ENCODE measurements at places on chromosomes 2 and 18.

GRCh38 chr2:32756074-32756727 is 128.4 kb downstream of the TTC27 start:
- no peak for DNase-seq

DNA sequence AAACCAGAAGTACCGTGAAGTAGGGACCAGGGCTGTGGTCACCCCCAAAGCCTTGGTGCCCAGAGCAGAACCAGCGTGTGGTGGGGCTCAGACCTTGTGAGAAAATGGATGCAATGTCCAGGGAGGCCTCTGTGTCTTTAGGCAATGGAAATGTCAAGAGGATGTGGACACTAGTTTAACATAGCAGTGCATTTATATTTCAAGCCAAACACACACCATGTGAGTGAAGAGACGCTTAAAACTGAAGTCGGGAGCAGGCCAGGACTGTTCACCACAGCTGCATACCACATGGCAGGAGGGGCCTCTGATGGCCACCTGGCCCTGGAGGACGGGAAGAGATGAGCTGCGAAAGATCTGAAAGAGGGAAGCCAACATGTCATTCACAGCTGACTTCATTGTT is 87.3 kb upstream of the LDLRAD4 start:
- no peak for DNase-seq

DNA sequence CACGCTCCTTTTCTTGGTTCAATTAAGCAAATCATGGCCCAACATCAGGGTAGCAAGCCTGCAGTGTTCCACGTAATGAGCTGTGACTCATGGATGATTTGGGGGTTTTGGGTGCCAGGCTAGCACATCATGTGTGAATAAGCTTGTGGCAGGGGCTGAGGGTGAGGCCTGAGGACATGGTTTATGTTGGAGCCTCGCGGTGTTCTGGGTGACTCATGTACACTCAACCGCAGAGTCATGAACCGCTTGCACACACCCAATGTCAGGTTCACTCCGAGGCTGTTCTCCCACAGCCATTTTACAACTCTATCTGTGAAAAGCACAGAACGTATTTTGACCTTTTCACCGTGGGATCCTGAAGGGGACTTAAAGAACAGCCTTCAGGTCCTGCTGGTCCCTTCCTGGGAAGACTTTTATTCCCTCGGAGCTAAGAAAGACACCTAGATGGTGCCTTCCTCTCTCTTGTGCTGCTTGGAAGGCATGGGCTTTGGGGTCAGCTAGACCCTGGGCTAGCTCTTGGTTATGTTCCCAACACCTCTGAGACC is 139.9 kb upstream of the ZEB2 start:
- DNase-seq: no peak

DNA sequence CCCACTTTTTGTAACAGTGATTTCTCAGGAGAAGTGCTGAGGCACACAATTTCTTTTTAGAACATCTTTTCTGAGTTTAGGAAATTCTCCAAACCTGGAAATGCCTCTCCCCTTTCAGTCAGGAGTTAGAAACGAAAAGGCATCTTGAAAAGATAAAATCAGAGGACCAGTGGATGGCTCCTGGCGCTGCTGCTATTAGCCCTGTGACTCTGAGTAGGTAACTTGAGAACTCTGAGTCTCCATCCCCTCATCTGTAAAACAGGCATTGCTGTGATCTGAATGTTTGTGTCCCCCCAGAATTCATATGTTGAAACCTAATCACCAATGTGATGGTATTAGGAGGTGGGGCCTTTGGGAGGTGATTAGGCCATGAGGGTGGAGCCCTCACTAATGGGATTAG is 50.2 kb downstream of the EHD3 start:
- no peak for DNase-seq

GRCh38 chr18:2822213-2822921 is 24.4 kb upstream of the EMILIN2 start:
- DNase-seq: no peak

DNA sequence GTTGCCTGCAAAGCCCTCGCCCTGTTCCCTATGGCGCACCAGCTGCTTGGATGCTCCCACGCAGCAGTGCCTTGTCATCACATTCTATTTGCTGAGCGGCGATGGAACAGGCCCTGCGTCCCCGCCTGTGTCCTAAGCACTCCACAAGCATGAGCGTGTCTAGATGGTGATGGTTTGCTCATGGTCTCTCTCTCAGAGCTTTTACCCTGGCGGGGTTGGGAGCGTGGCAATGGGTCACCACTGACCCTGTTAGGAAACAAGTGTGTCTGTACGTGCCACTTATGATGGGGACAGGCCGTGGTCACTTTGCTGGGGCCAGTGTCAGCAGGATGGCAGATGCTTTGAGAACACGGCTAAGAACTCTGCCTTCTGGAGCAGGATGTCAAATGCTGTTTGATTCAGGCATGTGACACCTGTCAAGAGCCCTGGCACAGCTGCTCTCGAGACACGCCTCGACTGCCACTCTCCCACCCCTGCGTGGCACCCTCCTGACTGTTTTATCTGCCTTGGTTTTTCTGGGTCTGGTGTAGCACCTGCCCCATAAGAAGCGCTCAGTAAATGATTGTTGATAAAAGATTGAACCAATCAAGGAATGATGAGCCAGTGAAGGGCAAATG is 44.2 kb downstream of the RRM2 start:
- DNase-seq: no peak

- no peak for DNase-seq
These were observed 586.4 kb upstream of the CNTNAP5 start for GRCh38 chr2:123438675-123439074.

DNA sequence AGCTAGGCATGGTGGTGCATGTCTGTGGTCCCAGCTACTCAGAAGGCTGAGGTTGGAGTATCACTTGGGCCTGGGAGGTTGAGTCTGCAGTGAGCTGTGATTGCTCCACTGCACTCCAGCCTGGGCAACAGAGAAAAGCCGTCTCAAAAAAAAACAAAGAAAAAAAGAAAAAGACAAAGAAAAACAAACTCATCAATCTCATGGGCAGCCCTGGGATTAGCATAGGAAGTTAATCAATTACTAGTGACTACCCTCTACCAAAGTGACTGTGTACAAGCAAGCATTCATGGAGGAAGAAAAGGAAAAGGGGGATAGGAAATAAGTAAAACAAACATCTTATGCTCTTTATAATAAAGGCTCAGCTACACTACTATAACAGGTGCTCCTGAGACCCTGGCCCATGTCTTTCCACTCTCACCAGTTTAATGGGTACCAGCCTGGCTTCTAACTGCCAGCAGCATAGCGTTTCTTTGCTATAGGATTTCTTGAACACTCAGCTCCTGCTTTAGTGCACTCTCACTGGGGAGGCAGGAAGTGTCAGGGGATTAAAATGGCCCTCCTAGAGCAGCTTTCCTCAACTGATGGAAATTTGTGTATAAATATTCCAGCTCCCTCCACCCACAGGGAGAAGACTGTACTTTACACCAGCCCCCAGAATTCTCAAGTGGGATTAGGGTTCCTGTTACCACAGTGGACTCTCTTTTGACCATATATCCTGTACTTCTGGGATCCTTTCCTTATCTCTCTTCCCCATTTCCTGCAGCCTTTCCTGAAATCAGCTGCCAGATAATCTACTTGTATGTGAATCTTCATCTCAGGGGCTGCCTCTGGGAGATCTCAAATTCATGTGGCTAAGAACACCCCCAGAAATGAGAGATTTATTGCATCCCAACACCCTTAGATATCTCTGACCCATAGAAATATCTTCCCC is 91.3 kb upstream of the GLS start:
- no peak for DNase-seq

DNA sequence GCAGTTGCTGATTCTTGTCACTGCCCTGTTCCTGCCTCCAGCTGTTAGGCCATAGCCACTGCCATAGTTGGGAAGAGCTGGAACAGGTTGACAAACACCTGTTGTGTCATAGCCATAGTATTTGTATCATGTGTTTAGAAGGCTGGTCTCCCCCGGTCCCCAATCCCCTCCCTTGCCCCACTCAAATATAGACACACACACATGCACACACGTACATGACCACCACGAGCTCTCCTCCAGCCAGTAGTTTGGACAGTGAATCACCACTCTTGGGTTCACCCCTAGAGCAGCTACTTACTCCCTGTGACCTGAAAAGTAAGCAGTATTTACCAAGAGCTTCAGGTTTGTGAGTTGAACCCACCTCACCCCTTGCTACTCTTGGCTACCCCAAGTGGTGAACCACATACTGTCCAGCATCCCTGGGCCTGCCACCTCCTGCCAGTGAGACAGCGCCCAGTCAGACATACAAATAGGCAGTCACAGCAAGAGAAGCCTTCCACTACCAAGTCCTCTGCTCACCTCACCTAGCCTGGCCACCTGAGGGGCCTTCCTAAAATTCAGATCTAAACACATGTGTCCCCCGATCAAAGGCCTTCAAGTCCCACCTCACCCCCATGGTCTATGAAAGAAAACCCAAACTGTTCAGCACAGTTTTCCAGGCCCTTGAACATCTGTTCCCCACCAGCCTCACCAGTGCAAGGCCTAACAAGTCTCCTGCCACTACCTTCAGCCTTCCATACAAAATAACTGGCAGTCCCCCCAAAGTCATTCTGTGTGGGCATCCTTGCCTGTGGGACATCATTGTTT is 7.1 kb downstream of the PCBP1 start:
- DNase-seq: no peak

GRCh38 chr18:57920036-57920435 is 116.9 kb upstream of the ATP8B1 start:
- DNase-seq: no peak

DNA sequence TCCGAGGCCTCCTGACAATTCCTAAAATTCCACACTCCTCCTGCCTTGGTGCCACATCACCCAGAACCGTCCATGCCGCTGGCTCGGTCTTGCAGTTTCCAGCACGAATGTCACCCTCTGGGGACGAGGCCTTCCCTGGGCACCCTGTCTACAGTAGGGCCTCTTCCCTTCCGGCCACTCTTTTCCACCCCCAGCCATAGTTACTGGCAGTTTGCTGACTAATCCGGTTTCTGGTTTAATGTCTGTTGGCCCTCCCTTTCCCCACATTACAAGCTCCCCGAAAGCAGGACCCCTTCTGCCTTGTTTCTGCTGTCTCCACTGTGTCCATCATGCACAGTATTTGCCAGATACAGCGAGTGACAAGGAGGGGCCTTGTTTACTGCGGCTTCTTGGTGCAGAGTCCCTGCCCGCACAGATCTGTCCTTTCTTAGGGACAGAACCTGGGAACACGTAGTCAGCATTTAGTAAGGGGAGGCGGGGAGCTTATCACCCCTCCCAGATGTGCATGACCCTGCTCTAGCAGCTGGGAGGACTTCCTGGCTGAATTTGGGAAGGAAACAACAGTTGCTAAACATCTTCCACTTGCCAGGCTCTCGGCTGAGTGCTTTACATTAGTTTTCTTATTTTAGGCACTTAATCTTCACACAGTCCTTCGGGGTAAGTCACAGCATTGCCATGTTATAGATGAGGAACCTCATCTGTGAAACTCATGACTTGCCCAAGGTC is 23.6 kb upstream of the CATIP start:
- no peak for DNase-seq

DNA sequence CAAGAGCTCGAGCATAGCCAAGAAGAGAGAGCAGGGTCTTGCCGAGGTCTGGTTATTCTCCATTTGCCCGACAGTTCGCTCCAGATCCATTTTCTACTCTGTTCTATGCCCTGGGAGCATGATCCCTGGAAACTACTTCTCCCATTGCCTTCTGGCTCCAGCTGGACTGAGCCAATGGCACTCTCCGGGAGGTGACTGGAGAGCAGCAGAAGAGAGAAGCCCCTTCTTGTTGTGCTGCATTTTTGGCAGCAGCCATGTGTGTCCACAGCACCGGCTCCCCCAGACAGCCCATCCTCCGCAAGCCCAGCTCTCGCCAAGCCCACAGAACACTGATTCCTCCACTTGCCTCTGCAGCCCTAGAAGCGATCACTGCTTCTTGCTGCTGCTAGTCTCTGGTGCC is 345.5 kb downstream of the TNS1 start:
- DNase-seq: no peak

DNA sequence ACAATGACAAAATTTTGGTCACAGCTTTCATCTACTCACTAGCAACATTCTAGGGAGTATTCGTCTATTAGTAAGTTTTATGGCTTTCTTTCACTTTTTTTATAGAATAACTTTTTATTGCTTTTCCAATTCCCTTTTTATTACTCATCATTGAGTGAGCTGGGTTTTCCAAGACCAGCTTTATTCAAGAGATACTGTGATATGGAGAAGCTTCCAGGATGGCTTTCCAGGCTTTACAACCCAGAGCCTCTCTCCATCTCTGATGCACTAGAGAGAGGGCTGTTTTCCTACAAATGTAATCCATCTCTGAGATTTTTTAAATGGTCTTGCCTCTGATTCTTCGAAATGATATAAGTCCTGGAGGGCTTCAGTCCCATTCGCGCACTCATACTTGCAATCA is 118.3 kb downstream of the LDLRAD4 start:
- DNase-seq: no peak

- no peak for DNase-seq
These were observed 25.8 kb upstream of the ZNF397 start for GRCh38 chr18:35215026-35215425.

DNA sequence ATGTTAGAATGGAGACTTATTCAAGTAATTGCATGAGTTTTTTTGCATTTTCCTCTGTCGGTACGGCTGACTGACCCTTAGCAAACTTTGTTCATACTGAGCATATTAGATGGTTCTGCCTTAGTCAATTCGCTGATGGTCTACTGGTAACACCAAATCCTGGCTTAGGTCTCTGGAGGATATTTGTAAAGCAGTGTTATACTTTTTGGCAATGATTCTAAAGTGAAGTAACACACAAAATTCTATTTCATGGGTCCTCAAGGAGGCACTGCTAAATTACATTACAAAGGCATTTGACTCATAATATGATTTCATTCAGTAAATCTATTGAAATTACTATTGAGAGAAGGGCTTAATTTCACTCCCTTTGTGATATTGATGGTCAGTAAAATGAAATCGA is 246.8 kb upstream of the RASGRP3 start:
- no peak for DNase-seq

DNA sequence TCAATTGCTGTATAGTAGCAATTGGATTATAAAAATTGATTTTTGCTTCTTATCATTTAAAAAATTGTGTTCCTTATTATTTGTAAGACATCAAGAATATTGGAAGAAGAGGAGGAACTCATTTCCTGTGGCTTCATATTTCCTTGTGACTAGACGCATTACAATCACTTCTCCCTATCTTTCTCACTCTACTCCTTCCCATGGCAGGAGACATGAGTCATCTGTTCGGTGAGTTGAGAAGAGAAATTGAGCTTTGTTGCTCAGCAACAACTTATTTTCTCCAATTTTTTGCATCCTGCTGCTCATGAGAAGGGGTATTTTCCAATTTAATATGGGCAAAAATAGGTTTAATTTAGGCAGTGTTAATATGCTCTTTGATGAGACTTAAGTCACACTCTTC is 1783.9 kb downstream of the SUCLG1 start:
- DNase-seq: no peak

Data from activated CD8-positive, alpha-beta memory T cell treated with anti-CD3 and anti-CD28 coated beads for 1 hour (primary cell).